Effector CD8-positive, alpha-beta T cell (primary cell): ENCODE measurements at places on chromosomes 2 and 18.

DNA sequence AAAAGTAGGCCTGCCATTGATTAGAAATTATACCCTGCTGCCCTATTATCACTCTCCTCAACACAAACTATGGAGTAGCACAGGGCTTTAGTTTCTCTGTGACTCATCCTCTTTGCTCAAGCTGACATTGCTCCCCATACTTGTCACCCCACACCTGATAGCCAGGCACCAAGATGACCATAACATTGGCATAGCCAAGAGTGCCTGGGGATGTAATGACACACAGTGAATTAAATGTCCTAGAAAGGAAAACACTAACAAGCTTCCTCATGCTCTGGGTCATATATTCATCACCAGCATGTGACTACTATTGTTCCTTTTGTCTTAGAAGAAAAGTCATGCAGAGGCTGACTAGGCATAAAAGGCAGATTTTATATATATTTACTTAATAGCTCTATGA is 137.8 kb upstream of the RND3 start:
- no peak for DNase-seq

DNA sequence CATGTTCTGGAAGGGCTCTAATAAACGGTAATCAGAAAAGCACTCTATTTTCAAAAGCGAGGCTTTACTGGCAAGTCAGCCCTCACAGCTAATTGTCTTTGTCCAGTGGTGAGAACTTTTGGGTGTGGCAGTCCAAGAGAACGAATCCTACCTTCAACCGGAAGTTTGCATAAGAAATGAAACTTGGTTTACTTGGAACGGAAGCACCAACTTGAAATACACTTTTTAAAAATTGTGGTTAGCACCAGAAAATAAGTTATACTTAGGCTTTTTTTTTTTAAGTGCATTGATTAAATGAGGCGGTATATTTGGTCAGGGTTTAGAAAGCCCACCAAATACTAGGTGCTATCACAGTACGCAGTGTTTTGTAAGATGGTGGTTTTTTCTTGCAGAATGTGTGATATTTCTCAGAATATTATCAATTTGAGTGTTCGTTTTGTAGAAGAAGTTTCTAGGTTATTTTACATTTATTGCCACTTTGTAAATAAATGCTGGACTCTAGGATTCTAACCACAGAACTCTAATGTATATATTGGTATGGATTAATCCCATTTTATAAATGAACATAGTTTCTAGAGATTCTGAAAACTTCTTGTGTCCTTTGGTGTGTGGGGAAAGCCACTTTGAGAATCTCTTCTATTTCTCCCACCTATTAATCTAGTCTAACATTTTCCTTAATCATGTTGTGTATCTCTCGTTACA is 1.2 kb downstream of the MYL12A start:
- DNase-seq, result no peak

- DNase-seq, result no peak
These were observed 44.5 kb downstream of the EML6 start for GRCh38 chr2:54767921-54768320.

GRCh38 chr2:107817378-107817777 is 9.3 kb upstream of the RGPD4 start:
- DNase-seq, result no peak

DNA sequence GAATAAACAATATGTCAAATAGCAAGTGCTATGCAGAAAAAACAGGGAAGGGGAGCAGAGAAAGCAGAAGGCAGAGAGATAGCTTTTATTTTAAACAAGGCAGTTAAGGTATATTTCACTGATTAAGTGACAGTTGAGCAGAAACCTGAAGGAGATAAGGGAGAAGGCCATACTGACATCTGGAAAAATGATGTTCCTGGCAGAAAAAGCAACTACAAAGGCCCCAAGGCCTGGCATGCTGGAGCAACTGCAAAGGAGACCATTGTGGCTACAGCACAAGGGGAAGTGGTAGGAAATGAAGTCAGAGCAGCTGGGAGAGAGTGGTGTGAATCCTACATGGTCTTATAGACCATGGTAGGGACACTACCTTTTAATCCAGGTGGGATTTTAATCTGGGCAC is 8.9 kb upstream of the PCBP1 start:
- DNase-seq, result no peak

- DNase-seq, result no peak
These were observed 96.9 kb downstream of the TNS1 start for GRCh38 chr2:217905896-217906295.

DNA sequence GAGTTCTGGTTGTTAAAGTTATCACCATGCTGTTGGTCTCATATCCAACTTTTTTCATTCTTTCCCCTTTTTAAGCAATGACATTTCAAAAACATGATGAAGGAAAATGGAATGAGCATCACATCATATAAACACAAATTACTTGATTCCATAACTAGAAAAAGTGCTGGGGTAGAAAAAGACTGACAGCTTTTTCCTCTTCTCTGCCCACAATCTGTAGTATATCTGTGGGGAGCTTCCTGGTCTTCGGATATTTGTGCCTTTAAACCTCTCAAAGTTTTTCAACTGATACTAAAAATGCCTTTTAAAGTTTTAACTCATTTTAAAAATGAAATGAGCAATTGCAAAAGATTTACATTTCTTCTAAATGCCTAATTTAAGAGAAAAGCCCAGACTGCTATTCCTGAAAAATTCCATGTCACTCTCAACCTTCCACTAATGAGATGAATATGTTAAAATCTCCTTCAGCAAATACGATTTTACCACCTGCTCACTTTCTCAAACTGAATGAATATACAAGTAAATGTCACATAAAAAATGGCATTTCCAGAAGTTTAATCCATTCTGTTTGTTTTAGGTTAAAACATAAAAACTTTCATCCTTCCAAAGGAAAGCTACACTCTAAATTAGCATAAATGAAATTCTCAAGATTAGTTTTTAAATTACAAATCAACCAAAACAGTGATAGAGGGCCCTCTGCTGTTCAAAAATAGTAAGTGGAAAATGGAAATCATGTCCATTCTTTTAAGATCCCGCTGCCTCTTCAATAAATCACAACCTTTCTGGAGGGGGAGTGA is 2.1 kb downstream of the DNAH7 start:
- no peak for DNase-seq

- no peak for DNase-seq
These were observed 56.6 kb downstream of the SP100 start for GRCh38 chr2:230472621-230473018.

DNA sequence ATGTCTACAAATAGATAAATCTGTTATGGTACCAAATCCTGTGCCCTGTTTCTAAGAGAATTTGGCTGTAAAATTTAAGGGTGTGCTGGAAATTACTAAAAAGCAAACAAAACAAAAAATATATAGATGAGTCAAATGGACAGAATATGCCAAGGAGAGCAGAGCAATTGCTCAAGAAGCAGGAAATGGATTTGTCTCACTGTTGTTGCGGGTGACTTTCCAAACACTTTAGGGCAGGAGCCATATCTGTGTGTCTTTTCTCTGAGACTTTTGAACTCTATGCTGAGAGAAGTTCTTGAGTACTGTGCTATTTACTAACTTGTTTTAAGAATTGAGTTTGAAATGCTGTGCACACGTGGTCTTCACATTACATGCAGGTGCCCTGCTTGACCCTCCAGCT is 221.7 kb downstream of the PHLPP1 start:
- no peak for DNase-seq

- no peak for DNase-seq
These were observed 18.7 kb downstream of the NBEAL1 start for GRCh38 chr2:203033395-203033794.

DNA sequence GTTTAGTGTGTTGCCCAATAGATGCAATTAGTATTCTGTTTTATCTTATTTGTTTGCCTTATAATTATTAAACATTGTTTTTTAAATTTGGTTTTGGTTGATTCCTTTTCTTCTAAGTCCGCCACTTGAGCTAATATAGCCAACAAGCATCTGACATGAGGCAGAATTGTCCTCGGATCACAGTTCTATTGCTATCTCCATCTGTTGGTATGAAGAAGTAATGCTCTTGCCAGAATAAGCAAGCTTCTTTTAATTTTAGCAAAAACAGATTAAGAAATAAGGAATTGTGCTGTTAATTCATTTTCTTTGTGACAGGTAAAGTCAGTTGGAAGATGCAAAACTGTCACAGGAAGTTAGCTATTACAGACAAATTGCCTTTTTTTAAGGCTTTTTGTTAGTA is 54.3 kb downstream of the R3HDM1 start:
- DNase-seq, result no peak

- DNase-seq, result no peak
These were observed 133.9 kb downstream of the TGIF1 start for GRCh38 chr18:3583873-3584247.

DNA sequence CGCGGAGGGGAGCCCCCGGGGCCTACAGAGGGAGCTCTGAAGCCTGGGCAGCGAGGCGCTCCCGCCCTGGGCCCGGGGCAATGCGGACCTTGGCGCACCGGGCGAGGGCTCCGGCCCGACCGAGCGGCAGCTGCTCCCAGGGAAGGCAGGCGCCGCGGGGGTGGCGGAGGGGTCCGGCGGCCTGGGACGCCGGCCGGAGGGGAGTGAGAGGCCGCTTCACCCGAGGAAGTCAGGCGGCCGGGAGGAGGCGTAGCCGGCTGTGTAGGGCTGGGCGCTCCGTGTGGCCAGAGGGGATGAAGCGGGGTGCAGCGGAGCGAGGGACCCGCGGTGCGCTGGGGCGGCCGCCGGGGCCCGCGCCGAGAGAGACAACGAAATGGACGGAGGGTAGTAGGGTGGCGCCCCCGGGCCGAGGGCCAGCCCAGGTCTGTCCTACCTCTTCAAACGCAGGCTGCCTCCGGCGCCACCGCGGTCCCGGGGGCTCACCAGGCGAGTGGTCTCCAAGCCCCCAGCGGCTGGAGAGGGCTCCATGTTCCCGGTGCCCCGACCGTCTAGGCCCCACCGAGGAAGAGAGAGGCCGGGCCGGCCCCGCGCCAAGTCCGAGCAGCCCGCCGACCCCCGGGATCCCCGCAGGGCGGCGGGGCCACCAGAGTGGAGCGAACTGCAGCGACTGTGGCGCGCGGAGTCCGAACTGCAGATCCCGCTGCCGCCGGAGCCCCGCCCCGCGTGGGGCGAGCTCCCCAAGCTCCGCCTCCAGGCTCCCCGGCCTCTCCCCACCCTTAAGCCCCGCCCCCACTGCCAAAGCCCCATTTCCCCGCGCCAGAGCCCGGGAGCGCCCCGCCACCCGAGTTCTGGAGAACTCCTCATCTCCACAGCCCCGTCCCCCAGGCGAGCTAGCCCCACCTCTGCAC is at the start of gene SLC30A3:
TSS of gene SLC30A3 (minus strand) at position 669 of the 908 bp plus-strand sequence. CDS start at position 528, 141 bp downstream.
- DNase-seq, result peak; percentile 56

- no peak for DNase-seq
These were observed 20.3 kb upstream of the KCNF1 start for GRCh38 chr2:10891390-10891789.

DNA sequence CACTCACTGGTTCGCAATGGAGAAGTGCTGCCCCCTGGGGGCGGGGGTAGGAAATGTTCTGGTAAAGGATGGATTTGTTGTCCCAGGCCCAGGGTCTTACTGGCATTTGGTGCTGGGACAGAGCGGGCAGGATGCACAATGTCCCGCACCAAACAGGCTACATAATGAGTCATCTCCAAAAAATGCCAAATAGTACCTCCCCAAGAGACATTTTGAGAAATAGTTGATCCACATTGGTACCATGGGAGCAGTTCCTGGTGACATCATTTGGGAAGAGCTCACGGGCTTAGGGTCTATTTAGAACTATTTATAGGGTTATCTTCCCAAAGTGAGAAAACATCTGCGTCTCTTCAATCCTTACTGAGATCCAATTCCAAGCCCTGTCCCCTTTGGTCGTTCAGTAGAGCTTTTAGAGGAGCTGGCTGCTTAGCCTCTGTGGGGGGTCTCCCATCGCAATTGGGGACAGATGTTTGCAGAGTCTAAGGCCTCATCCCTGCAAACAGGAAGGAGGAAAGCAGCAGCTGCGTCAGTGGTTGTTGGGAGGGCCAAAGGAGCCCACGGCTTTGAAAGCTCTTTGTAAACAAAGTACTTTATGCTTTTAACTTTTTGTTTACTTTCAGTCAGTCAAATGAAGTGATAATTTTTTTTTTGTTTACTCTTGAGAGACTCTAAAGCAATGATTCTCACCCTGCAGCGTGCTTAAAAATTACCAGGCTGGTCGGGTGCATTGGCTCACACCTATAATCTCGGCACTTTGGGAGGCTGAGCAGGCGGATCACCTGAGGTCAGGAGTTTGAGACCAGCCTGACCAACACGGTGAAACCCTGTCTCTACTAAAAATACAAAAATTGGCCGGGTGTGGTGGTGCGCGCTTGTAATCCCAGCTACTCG is 49.3 kb downstream of the GREB1 start:
- peak; percentile 24 for DNase-seq
